ENCODE measurements at places on chromosomes 12 and 14.
A peak's percentile ranks its signal among the peaks of the same experiment; 100 is the strongest.

DNA sequence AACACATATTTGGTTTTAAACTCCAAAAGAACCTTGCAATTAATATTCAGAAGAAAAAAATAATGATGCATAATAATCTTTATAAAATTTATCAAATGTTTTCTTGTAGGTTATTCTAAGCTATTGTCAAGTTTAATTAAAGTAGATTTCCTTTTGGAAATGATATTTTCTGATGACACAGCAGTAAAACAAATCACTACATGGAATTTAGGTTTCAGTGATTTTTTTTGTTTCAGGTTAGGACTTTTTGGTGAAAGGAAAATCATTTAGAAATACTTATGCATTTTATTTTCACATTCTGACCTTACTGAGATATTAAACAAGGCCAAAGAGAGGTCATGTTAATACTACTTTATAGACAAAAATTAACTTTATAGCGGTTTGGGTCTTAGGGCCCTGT, 1067.2 kb downstream of the TMTC2 start:
- DNase-seq = no peak

GRCh38 chr14:106372870-106373652, 846.7 kb downstream of the TMEM121 start:
- no peak for DNase-seq

DNA sequence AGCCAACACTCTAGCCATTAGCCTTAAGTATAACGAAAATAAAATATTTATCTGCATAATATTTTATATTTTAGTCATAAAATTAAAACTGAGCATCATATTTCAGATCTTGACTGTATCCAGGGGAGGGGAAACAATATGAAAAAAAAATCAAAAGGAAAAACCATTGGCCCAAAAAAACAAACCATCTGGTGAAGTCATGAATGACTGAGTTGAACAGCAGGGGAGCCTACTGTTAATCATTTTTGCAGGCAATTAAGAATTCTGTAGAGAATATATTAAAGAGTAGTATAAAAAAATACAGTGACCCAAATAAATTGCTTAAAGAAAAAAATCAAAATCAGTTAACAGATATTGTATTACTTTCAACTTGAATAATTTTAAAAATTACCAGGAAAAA, 224.8 kb downstream of the C12orf50 start:
- no peak for DNase-seq

- no peak for DNase-seq
Observed at GRCh38 chr12:64650762-64651161, 40.5 kb downstream of the RASSF3 start.

- peak; percentile 88 for DNase-seq
Observed at GRCh38 chr14:101927859-101928258, 36.5 kb upstream of the DYNC1H1 start.

DNA sequence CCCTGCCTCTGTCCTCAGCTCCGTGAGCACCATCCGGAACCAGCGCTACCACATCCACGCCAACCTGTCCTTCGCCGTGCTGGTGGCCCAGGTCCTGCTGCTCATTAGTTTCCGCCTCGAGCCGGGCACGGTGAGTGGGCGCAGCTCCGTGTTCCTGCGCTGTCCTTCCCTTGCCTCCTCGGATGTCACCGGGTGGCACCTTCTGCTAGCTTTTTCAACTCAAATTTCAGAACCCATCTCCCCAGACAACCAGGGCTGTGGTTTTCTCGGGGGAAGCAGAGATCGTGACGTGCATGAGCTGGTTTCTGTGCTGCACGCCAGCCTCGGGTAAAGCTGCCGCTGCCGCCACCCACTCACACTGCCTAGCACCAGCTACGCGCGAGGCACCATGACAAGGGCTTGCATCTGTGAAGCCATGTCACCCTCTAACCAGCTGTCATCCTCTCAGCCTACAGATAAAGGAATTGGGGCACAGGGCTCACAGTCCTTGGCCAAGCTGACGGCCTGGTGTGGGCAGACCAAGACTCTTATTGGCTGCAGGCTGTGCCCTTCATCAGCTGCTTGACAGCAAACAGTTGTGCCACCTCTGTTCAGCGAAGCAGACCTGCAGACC, 152.1 kb downstream of the ADGRD1 start:
- DNase-seq = no peak

- DNase-seq = no peak
Observed at GRCh38 chr12:40110586-40110985, 4.7 kb upstream of the SLC2A13 start.

GRCh38 chr14:104112113-104112505, 26.3 kb upstream of the KIF26A start:
- DNase-seq = no peak

- peak; percentile 69 for DNase-seq
Observed at GRCh38 chr12:48795550-48796455, 6.9 kb upstream of the ADCY6 start.

GRCh38 chr14:55910601-55911243, 207.5 kb upstream of the PELI2 start:
- DNase-seq = no peak

GRCh38 chr14:63088865-63089264, 43.6 kb upstream of the KCNH5 start:
- no peak for DNase-seq

GRCh38 chr12:14962153-14962539, 745 bp upstream of the ARHGDIB start:
- no peak for DNase-seq

DNA sequence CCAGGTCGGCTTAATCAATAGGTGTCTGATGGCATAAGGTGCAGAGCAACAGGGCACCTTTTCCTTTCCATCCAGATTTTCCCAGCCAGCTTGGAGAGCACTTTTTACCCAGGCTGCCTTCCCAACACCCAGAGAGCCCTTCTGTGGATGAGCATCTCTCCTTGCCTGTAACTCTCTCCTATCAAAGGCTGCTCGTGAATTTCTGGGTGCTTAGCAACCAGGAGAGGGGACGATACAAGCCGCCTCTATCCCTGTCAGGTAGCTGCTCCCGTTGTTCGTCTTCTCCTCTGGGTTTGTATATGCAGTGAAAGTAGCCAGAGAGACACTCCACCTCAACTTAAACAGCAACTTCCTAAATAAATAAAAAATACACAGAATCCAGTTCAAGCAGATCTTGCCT, 124.2 kb downstream of the CACNA1C start:
- no peak for DNase-seq

- DNase-seq = no peak
Observed at GRCh38 chr14:93295541-93296220, 37.2 kb downstream of the BTBD7 start.

DNA sequence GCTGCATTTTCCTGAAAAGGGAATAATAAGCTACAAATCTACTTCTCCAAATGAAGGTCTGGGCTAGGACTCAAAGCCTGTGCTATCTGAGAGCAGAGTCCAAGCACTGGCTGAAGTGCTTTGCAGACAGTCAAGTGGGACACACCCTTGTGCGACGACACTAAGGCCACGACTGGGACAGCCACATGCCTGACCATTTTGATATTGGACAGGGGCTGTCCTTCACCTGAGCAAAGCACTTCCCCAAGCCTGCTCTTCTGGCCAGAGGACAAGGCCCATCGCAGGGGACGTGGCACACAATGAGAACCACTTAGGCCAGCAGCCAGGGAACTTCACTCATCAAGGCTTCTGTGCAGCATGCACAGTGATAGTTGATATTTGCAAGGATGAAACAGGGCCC, 71.4 kb downstream of the RBM19 start:
- no peak for DNase-seq

DNA sequence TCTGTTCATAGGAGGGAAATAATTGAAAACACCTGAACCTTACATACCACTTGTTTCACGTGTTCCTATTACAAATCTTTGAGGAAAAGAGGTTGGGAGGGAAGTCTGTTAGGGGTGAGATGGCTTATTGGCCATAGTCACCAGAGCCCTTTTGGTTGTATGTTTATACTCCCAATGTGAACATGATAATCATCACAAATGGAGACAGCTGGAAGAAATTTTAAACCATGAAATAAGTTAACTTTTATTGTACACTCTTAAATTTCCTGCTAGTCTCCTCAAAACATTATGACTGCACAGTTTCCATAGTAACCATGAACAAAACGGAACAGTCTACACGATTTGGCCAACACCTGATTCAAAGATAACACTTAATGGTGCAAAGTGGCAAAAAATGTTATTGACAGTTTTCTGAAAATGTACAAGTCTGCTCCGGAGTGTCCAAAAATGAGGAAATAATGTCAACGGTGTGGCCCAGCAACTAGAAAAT, 56.9 kb downstream of the LMNTD1 start:
- DNase-seq = no peak

- no peak for DNase-seq
Observed at GRCh38 chr12:99281277-99281676, 366.3 kb upstream of the GARIN6 start.

- DNase-seq = no peak
Observed at GRCh38 chr12:46067094-46067493, 76.7 kb upstream of the SCAF11 start.

DNA sequence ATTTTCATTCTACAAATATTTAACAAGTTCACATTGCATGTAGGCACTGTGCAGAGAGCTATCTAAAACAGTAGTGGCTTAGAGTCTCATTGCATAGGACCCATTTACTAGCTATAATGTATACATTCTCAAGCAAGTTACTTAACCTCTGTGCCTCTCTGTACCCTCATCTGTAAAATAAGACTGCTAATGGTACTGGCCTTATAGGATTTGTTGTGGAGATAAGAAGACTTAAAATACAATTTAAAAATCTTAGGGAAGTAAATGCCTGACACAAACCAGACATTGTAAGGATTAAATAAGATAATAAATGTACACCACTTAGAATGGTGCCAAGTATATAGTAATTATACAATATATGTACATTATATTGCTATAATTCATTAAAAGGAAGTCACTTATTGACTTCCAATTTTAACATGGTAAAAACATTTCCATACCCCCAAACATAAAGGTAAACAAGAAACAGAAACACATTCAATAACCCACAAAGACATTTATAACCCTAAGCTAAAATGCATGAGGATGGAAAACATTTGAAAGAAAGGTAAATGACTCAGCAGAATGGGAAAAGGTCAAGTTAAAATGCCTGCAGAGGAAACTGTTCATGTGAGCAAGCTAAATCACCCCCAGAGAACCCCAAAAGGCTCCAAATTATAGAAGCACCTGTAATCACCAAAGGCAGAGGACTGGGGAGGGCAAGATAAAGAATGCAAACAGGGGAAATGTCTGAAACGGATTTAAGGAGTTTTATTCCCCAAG, 30.8 kb downstream of the RPS6KA5 start:
- DNase-seq = no peak

GRCh38 chr14:24147761-24148428, 597 bp downstream of the RNF31 start:
- no peak for DNase-seq

DNA sequence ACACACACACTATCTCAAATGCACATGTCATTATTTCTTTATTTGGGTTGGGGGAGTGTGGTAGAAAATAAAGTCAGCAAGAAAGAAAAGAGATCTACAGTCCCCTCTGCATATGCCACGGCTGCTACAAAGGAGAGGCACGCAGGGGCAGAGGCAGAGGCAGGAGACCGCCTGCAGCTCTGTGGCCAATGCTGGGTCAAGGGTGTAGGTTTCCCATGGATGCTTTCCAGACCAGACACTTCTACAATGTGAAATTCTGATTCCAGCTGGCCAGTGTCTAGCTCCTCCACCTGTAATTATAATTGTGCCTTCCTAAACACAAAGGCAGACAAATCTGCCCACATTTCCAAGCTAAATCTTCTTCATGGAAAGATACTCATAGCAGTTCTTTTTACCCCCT, 19.2 kb downstream of the VPS37B start:
- no peak for DNase-seq

DNA sequence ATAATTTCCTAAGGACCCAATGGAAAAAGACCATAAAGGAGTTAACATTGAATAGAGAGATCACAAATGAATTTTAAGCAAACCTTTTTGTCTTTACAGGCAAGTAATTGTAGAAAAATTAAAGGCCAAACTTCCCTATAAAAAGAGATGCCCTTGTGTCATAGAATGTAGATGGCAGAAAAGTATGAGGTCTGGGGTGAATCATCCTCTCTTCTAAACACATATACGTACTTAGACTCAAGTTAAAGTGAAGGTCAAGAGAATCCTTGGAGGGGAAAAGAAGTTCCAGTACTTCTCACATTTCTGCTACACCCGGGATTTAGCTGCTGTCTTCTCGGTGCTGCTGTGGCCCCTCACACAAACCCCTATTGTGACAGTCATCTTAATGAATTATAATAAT, 116.2 kb upstream of the ARID2 start:
- peak; percentile 57 for DNase-seq

DNA sequence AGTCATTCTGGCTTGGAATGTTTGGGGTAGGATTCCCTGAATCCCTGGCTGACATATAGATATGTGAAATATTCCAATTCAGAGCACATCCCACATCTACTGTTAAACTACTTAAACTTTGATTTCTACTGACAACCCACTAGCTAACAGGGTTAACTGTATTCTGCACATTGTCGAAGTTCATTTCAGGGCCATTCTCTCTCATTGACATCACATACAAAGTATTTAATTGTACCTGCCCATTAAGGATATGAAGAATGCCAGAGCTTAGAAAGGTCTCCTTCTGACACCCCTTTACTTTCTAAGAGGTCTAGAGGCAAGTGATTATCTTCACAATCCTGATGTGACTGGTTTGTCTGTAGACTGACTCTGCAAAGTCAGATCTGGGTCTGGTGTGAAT, 2.8 kb upstream of the DCN start:
- DNase-seq = no peak

GRCh38 chr12:52248541-52249461, 15.8 kb downstream of the KRT7 start:
- DNase-seq = no peak

GRCh38 chr12:116150001-116150400, 127.5 kb downstream of the MED13L start:
- DNase-seq = no peak

DNA sequence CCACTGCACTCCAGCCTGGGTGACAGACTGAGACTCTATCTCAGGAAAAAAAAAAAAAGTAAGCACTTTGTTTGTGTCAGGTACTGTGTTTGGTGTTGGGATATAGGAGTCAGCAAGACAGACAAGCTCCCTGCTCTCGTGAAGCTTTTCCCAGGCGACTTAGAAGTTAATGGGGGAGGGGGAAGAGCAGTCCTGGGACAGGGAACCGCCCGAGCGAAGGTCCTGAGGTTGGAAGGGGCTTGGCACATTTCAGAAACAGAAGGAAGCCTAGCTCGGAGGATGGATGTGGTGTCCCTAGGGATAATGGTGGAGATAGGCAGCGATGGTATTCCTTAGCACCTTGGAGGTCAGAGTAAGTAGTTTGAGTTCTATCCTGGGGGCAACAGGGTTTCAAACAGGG, 8.5 kb upstream of the COX6A1 start:
- no peak for DNase-seq

GRCh38 chr12:42129595-42130204, 15.0 kb downstream of the GXYLT1 start:
- peak; percentile 71 for DNase-seq

GRCh38 chr14:76753541-76754198, 7.6 kb upstream of the VASH1 start:
- no peak for DNase-seq

- DNase-seq = no peak
Observed at GRCh38 chr14:37843954-37844607, 248.7 kb downstream of the TTC6 start.
